ENCODE measurements at places on chromosomes 16 and 17.

DNA sequence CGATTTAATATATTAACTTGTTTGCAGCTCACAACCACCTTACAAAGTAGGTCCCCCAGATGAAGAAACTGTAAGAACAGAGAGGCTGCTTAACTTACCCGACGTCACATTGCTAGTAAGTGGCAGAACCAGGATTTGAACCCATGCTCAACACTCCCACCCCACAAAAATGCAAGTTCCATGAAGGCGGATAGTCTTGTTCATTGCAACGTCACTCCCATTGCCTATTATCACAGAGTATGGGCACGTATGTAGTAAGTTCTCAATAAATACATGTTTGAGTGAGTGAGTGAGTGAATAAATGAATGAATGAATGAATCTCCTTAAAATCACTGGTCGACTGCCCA is 1.1 kb downstream of the USP31 start:
- DNase-seq: no peak

GRCh38 chr17:39231091-39231561 is 5.4 kb upstream of the STAC2 start:
- DNase-seq: no peak

- no peak for DNase-seq
These were observed 418.5 kb upstream of the CDH5 start for GRCh38 chr16:65947951-65948350.

DNA sequence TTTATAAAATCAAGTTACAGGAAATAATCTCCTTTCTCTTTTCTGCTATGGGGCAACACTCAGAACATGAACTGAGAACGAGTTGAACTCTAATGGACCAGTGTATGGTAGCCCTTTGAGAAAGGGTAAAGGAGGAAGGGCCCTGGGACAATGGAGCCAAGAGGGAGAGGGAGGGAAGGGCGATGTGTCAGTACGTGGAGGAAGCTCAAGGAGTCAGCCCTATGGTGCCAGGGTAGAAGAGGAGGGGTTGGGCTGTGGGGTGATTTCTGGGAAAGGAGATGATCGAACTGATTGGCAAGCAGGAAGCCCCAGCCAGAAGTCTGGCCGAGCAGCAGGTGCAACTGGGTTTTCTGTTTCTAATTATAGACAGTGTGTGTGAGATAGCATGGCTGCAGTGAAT is 4.3 kb upstream of the WIPI1 start:
- no peak for DNase-seq

- no peak for DNase-seq
These were observed 41.4 kb upstream of the PIRT start for GRCh38 chr17:10879190-10879836.

- DNase-seq: no peak
These were observed 946.3 kb downstream of the KCNJ2 start for GRCh38 chr17:71115669-71115972.

- no peak for DNase-seq
These were observed 190.3 kb upstream of the ANKFN1 start for GRCh38 chr17:55962951-55963401.

DNA sequence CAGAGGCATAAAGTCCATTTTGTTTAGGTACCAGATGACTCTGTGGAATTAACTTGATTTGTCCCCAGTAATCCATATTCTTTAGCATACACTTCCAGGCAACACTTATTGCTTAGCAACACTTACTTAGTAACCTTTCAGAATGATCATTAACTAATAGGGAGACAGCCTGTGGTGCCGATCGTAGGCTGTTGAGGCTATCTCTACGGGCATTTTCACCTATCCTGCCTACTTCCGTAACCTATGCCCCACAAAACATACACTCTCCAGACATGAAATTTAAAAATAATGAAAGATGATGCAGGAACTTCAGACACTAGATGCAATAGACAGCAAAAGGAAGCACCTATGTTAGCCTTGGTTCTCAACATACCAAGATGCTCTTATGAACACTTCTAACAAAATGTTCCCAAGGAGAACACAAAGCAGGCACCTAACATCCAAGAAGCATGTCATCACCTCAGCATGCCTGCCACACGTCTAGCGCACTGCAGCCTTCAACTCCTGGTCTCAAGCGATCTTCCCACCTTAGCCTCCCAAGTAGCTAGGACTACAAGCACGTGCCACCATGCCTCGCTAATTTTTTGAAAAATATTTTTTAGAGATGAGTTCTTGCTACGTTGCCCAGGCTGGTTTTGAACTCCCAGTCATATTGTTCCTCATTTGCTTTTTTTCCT is 34.5 kb downstream of the HLF start:
- DNase-seq: no peak

DNA sequence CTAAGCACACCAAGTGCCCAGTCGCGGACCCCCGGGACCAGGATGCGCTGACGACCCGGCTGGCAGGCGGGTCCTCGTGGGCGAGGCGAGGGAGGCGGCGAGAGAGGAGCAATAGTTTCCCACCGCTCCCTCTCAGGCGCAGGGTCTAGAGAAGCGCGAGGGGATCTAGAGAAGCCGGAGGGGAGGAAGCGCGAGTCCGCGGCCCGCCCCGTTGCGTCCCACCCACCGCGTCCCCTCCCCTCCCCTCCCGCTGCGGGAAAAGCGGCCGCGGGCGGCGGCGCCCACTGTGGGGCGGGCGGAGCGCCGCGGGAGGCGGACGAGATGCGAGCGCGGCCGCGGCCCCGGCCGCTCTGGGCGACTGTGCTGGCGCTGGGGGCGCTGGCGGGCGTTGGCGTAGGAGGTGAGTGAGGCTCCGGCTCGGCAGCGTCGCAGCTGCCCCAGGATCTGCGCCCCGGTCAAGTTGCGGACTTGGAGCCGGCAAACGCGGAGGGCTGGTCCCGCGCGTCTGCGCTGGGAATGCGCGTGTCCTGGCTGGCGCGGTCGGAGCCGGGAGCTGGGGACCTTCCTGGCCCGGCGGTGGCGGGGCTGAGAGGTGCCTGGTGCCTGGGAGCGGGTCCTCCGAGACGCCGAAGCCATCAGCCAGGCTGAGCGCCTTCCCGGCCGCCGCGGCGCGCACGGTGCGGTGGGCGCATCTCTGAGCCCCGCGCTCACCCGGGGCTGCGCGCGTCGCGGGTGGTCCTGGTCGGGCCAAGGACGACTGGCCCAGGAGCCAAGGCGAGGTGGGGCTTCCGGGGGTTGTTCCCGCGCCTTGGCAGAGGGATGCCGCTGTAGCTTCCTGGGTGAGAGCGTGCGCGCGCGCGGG is at the start of gene ITGB3:
Gene ITGB3 (plus strand): TSS at position 287 of the 862 bp plus-strand sequence. CDS start 35 bp downstream, at position 322.
- no peak for DNase-seq

- no peak for DNase-seq
These were observed 8.9 kb downstream of the SHPK start for GRCh38 chr17:3626831-3627768.

- no peak for DNase-seq
These were observed 52.6 kb downstream of the PRKCA start for GRCh38 chr17:66354981-66355380.

GRCh38 chr17:41915566-41915965 is 3.2 kb downstream of the ACLY start:
- DNase-seq: no peak

- no peak for DNase-seq
These were observed 7.5 kb upstream of the ADCY9 start for GRCh38 chr16:4123616-4124300.

- DNase-seq: no peak
These were observed at the start of gene CDYL2 for GRCh38 chr16:80804526-80805383. Gene CDYL2 (minus strand): TSS chr16:80804598. CDS start chr16:80804173, 425 bp downstream.

DNA sequence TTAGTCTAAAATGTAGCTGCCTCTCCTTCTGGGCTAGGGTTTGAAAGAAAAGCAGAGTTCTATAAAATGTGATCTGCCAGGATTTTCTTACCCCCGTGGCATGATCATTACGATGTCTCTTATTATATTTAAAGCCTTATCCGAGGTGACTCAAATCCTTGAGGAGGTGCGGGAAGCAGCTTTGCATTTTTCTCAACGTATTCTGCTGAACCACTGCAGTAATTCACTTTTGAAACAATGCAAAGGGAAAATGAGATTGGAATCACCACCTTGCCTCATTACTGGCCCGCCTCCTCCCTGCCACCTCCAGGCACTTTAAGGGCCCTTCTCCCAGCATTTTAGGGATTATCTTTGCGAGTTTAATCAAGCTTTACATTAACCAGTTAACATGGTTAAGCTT is 9.7 kb upstream of the NOG start:
- no peak for DNase-seq

GRCh38 chr17:49471089-49471683 is 23.9 kb upstream of the NGFR start:
- DNase-seq: no peak

DNA sequence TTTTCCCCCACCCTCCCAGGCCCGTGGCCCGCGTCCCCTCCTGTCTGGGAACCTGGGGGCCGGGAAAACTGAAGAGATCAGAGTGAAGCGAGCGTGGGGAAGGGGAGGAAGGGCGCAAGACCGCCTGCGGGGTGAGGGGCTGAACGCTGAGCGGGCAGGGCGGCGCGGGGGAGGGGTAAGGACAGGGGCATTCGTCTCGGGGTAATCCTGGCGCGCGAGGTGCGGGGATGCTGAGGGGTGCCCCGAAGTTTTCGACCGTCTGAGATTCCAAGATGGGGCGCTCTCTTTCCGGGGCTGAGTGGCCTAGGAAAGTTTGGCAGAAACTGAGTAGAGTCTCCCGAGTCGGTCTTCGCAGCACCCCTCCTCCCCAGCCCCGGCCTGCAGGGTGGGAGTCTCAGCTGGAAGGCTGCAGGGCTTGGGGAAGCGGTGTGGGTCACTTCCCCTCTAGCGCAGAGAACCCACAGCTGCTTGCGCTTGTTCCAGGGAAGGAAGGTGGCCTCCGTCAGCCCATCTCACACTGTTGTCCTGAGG is 555 bp downstream of the TTYH2 start:
- DNase-seq: no peak

DNA sequence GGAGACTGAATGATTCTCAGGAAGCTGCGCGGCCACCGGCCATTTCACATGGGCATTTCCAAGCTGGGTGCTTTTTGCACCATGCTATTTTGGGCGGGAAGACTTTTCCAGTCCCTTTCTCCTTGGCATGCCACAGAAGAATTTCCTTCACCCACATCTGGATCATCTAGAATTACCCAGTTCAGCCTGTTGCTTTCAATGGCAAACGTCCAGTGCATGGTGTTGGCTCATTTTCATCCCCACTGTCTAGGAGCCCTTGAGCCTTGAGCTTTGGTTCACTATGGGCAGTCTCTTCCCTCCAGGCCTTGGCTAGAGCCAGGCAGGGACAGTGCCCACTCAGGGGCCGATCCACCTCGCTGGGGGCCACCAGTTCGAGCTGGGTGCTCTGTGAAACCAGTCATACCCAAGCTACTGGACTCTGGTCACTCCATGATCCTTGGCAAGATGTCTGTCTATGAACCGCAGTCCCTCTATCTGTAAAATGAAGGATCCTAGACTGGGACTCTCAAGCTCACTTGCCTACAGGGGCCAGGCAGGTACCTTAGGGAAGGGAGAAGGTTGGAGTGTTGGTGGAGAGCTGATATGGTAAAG is 71.1 kb downstream of the CYLD start:
- DNase-seq: no peak

GRCh38 chr17:54882950-54883349 is 17.7 kb upstream of the TOM1L1 start:
- DNase-seq: no peak

DNA sequence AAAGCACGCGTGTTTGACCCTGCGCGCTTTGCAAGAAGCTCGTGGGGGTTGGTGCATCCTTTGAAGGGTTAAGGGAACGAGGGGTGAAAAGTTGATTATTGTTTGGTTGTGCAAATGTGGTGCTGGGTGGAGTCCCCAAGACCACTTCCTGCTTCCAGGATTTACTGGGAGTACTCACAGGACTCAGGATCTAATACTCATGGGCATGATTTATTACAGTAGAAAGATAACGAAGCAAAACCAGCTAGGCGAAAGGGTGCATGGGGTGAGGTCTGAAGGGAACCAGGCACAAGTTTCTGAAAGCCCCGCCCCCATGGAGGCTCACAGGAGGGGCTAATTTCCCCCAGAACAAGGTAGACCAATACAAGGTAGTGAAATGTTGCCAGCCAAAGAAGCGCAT is 58.8 kb downstream of the RPTOR start:
- no peak for DNase-seq

- DNase-seq: no peak
These were observed 56.4 kb downstream of the CMIP start for GRCh38 chr16:81500833-81501521.

DNA sequence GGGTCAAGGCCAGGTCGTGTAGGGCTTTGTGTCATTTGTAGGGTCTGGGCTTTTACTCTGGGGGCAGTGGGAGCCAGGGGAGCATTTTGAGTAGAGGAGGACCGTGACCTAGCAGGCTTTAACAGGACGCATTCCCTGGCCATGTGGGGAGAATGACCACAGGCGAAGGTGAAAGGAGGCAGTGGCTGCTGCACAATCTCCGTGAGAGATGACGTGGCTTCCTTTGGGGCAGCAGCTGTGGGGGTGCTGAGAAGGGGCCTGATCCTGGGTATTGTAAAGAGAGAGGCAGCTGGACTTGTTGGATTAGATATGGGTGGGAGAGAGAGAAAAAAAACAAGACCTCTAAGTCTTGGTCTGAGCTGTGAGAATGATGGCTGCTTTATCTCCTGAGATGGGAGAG is 46.0 kb downstream of the KATNIP start:
- no peak for DNase-seq

- DNase-seq: no peak
These were observed 26.5 kb downstream of the DUSP14 start for GRCh38 chr17:37516127-37516571.

- DNase-seq: no peak
These were observed 734.0 kb downstream of the MAF start for GRCh38 chr16:78866521-78866920.

DNA sequence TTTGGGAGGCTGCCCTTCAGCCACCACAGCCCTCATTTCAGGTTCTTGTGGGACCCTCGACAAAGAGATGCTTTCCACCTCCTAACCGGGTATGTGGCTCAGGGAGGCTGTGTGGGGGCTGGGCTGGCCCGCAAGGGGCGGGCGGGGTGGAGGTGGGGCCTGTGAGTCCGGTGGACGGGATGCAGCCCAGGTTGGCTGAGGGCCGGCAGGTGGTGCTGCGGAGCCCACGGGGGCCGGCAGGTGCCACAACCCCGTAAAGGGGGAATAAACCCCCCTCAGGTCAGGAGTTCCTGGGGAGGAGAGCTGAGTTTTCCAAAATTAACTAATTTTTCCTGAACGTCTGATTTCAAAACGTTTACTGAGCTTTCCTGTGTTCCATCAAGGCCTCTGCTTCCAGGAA is 4.9 kb upstream of the CIAO3 start:
- no peak for DNase-seq

DNA sequence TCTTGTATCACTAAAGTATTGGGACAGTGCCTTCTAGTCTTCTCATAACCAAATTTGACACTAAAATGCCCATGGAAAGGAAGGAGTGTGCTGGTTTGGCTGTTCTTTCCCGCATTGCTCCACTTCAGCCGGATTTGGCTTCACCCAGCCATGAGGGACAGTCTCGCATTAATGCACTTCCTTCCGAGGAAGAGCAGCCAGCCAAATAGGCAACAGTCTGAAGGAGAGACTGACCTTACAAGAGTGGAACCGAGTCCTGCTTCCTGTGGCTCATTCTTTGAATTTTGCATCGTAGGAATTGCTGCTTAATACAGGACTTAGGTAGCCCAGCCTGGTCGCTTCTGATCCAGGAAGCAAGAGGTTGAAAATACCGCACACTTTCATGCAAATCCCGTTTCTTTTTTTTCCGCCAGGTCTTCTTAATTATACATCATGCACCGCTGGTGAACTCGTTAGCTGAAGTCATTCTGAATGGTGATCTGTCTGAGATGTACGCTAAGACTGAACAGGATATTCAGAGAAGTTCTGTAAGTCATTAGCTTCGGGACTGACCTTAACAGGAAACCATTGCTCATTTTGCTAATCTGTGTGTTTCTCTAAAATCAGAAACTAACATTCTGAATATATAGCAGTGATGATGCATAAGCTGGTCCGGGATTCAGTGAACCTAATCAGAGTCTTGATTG is 38.2 kb downstream of the CLEC16A start:
- no peak for DNase-seq

All from cortex of kidney (tissue), 1 donor.